ENCODE measurements at places on chromosomes 2 and 18. TPM values are rescaled to one million over a fixed set of nuclear protein-coding genes. Genes with fewer than 3 reads are reported as not detected.

- DNase-seq, result no peak
Measured at GRCh38 chr2:132623096-132623839, 46.7 kb downstream of the LYPD1 start.

Gene CFC1
- not detected for total RNA-seq

Gene POU3F3
- not detected for total RNA-seq

DNA sequence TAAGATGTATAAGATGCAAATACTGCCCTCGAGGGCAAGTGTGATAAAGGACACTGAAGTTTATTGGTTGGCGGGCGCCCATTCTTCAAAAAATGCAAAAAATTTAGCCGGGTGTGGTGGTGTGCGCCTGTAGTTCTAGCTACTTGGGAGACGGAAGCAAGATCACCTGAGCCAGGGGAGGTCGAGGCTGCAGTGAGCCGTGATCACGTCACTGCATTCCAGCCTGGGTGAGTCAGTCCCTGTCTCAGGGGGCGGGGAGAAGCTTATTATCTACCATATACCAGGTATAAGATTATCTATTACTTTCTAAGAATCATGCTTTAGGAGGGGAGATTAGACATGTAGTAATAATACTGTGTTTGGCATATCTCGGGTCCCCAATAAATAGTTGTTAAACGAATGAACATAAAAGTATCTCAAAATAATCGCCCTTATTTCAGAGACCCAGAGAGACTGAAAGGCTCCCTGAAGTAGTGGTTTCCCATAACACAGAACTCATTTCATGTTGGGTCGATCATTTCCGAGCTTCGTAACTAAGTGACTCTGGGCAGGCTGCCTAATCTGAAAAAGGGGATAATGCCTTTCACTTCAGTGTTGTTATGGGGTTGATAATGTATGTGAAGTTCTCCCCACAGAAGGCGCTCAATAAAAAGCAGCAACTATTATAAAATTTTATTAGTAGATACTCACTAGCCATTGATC, 1.2 kb upstream of the SELENOI start:
- DNase-seq, result peak; percentile 25

Gene ACVR1C
- total RNA-seq, result 3.6 TPM

Gene UPP2
- not detected for total RNA-seq

GRCh38 chr2:66429693-66430504, 5.0 kb upstream of the MEIS1 start:
- no peak for DNase-seq

DNA sequence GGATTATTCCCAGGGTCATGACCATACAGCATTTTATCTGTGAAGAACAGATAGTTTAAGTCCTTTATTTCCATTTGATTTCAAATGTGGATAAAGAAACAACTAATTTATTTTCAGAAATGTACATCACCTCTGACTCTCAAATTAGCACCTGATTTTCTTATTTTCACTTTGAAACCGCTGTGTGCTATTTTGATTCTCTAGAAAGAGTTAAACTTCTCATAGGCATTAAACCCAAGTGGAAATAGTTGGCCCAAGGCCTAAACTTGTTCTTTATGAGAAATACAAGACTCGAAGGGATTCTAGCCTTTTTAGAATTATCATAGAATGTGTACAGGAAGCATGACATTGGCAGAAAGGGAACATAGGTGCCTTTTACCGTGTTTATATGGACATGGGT, 41.5 kb upstream of the LTBP1 start:
- DNase-seq, result no peak

GRCh38 chr18:72899338-72899737, 31.6 kb upstream of the NETO1 start:
- DNase-seq, result no peak

DNA sequence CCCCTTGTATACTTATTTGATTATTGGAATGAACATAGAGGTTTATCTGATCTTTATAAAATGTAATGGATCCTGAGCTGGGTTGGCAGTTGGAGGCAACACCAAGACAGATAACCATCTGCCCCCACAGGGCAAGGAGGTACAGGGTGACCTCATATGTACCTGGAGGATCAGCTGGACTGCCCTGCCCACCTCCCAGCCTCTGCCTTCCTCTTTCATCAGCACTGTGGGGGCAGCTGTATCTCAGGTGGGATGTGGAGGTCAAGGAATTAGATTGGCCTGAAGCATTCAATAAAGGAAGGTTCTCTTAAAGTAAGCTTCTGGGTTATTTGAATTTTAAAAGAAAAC, 92.6 kb downstream of the LYPD6 start:
- no peak for DNase-seq

Gene REG3A
- total RNA-seq, result not detected

Data from activated T-cell treated with anti-CD3 and anti-CD28 coated beads, Interleukin-2, amount 50 U/mL, for 72 hours (primary cell).